ENCODE measurements at places on chromosomes 7 and 10.
A peak's percentile ranks its signal among the peaks of the same experiment; 100 is the strongest.

DNA sequence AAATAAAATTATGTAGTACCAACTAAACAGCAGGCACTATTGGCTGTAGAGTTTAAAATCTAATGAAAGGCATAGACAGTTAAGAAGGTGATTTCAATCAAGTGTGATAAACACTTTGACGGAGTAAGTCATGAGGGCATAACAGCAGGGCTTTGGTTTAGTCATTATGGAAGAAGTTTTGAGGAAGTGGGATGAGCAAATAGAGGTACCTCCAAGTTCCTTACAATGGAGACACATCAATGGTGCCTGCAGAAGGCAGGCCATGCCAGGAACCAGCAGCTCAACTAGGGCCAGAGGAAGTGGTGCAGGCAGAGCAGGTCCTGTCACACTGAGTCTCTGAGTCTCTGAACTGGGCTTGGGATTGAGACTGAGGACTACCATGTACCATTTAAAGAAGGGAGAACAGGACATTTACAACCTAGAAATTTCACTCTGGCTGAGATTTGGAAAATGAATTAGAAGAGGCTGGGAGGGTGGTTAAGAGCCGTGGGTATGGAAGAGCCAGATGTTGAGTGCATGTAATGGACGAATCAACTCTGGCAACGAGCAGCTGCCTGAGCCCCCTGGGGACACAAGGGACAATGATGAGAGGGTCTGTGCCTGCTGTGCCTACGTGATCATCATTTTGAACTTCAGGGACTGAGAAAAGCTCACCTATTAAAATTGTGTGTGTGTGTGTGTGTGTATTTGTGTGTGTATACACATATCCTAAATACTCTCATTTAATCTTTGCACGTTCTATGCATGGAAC is 208.7 kb upstream of the POM121L12 start:
- no peak for DNase-seq

GRCh38 chr7:69859342-69859741 is 261.1 kb downstream of the AUTS2 start:
- DNase-seq = no peak

GRCh38 chr7:102080434-102081243 is 206.0 kb upstream of the SH2B2 start:
- peak; percentile 43 for DNase-seq

GRCh38 chr10:92760609-92761008 is 70.9 kb downstream of the HHEX start:
- no peak for DNase-seq
